ENCODE measurements at places on chromosomes 5 and 9. TPM values are rescaled to one million over a fixed set of nuclear protein-coding genes. Genes with fewer than 3 reads are reported as not detected.

Gene WDR36
- 14.6 TPM for total RNA-seq

Gene C9orf152
- not detected for total RNA-seq

Gene PLEKHG4B
- not detected for total RNA-seq

Gene SLCO6A1
- not detected for total RNA-seq

Data from Right ventricle myocardium inferior (tissue), 1 donor.